ENCODE measurements at places on chromosomes 12 and 14. TPM values are rescaled to one million over a fixed set of nuclear protein-coding genes. Genes with fewer than 3 reads are reported as not detected.

The FOXN4 gene
- not detected for total RNA-seq

DNA sequence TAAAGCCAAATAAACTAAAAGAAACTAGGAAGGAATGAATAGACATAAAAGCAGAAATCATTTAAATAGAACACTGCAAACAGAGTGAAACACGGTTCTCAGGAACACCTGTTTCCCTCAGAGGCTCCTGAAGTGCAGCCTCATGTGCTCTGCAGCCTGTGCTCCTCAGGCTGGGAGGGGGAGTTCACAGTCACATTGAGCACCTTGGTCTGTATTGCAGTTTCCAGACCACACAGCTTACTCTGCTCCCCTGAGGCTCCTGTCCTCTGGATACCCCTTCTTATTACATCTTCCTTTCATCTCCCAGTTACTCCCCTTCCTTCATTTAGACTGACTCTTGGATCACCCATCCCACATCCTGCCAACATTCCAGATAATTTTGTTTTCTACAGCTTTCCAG lies 49.7 kb upstream of the DCD start:
- no peaks in the 10 kb centered on the region for H3K4me1 ChIP-seq
- no peak overlapping the region for H3K4me3 ChIP-seq
- no peaks in the 10 kb centered on the region for H3K27me3 ChIP-seq
- no peak overlapping the region for H3K27ac ChIP-seq

DNA sequence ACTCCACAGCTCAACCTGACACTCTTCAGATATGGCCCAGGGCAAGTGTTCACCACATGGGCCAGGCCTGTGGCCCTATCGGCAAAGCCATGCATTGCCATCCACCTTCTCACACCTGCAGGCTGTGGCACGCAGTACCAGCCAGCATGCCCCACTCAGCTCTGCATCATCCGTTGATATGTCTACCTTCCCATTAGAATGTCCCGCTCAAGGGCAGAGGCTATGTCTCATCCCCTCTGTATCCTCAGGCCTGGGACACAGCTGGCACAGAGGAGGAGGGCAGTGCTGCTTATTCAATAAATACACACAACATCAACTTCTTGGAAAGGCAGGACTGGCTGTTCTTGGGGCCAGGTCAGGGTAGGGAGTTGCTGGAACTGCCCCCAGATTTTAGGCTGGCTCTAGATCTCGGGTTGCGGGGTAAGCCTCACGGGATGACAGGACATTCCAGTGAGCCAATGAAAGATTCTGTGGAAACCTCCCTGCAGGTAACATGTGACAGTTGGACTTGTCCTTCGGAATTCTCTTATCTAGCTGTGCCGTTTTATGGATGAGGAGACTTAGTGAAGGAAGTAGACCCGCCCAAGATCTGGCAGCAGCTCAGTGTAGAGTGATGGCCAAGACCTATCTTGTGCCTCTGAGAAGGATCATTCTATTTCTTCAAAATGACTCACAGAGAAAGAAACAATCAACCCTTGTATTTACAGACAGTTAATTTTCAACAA lies 25.6 kb downstream of the SYNE3 start:
- no peak for DNase-seq
- H3K4me3 ChIP-seq = no peak overlapping the region
- no peaks in the 10 kb centered on the region for H3K36me3 ChIP-seq
- H3K27ac ChIP-seq = no peak overlapping the region
- H3K4me1 ChIP-seq = no peaks in the 10 kb centered on the region

DNA sequence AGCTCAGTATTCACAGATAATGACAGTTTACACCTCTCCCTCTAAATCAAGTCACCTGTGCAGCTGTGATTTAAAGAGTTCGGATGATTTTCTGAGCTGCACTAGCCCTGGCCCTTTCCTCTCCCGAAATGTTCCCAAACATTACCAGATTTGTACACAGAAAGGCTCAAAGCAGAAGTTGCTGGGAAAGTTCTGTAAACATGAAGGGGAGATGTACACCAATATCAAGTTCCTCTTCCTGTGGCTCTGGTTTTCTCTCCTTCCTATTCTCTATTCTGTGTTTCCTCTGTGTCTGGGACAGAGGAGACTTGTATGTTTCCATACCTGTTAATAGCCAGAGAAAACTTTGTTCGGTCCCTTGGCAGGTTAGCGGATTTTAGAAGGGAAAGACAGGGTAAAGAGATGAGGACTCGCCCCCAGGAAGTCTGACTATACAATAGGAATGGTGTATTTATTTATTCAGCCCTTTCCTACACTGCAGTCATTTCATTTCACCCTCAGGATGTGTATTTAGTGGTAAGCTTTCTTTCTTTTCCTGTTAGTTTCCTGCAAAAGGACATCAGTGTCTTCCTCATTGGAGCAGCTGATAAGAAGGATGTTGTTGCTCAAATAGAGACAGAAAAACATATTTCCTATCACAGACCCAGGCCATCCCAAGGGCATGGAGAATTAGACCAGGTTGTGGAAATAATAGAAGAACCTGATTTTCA lies 7.6 kb upstream of the NUMB start:
- no peak overlapping the region for H3K27ac ChIP-seq
- H3K4me1 ChIP-seq = peaks cover 50% of the 10 kb centered on the region
- no peak overlapping the region for H3K4me3 ChIP-seq
- H3K36me3 ChIP-seq = no peaks in the 10 kb centered on the region
- H3K27me3 ChIP-seq = no peaks in the 10 kb centered on the region
- DNase-seq = no peak

- no peak for DNase-seq
- H3K4me3 ChIP-seq = no peak overlapping the region
- H3K36me3 ChIP-seq = no peaks in the 10 kb centered on the region
- H3K27ac ChIP-seq = no peak overlapping the region
- H3K4me1 ChIP-seq = no peaks in the 10 kb centered on the region
Observed at GRCh38 chr12:118346895-118347294, 25.8 kb downstream of the TAOK3 start.

GRCh38 chr12:47912556-47912955 lies 7.8 kb upstream of the VDR start:
- no peak overlapping the region for H3K27ac ChIP-seq
- no peaks in the 10 kb centered on the region for H3K36me3 ChIP-seq
- H3K27me3 ChIP-seq = peaks cover 27% of the 10 kb centered on the region
- H3K4me3 ChIP-seq = no peak overlapping the region
- no peaks in the 10 kb centered on the region for H3K4me1 ChIP-seq

The HELB gene
- 4.5 TPM for total RNA-seq

DNA sequence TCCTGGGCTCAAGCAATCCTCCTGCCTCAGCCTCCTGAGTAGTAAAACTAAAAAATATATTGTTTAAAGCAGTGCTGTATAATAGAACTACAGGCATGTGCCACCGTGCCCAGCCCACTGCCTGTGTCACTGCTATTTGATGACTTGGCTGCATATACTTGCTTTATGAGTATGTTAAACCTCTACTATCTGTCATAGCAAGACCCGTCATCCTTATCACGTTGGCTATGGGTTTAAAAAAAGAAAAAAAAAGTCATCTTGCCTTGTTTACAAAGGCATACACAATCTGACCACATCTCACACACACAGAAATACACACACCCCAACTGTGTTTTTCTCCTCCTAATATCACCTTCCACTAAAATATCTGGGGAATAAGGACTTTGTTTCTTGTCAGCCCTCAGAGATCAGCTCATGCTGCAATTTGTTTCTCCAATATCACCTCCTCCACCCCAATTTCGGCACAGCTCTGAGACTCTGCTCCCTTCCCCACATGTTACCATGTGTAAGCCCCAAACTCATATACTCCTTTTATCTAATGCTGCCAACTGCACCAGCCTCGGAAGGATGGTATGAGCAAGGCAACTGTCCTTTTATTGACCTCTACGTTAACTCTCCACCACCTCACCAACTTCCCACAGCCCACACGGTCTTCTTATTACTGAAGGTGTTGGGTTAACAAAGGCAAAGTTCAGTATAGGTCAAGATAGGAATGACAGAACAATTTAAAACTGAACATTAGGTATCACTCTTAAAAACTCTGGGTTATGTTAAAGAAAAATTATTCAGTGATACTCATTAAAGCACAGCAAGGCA lies 802 bp upstream of the TMPRSS12 start:
- no peak overlapping the region for H3K4me3 ChIP-seq
- no peak overlapping the region for H3K27ac ChIP-seq
- DNase-seq = no peak

DNA sequence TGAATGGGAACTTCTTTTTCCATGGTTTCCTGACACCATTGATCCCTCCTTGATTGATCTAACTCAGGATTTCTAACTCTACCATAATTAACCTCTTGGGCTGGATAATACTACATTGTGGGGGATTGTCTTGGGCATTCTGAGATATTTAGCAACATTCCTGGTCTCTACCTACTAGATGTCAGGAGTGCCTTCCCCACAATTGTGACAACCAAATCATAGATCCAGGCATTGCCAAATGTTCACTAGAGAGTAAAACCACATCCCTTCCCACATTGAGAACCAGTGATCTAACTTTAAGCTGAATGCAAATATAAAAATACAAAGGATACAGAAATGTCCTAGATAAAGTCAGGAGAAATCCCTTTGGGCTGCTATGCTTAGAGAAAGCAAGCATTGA lies 36.9 kb upstream of the CCDC198 start:
- no peaks in the 10 kb centered on the region for H3K27me3 ChIP-seq
- no peak overlapping the region for H3K27ac ChIP-seq
- no peaks in the 10 kb centered on the region for H3K4me1 ChIP-seq
- no peak for DNase-seq
- H3K36me3 ChIP-seq = no peaks in the 10 kb centered on the region

DNA sequence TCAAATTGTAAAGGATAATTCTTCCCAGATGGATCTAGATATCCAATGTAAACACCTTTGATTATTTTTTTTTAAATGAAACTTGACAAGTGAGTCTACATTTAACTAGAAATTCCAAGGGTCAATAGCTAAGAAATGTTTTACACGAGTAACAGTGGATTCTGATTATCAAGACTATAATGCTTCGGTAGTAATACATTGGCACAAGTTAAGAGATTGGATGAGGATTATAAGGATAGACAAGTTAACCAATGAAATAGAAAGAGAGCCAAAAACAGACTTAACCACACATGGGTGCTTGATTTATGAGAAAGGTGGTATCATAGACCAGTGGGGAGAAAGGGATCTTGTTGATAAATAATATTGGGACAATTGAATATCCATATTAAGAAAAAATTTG lies 40.3 kb upstream of the PCED1B start:
- no peaks in the 10 kb centered on the region for H3K27me3 ChIP-seq
- H3K4me3 ChIP-seq = no peak overlapping the region
- H3K27ac ChIP-seq = no peak overlapping the region
- peaks cover 9% of the 10 kb centered on the region for H3K4me1 ChIP-seq
- no peak for DNase-seq
